ENCODE measurements at places on chromosomes 1 and 21.
A peak's percentile ranks its signal among the peaks of the same experiment; 100 is the strongest.

DNA sequence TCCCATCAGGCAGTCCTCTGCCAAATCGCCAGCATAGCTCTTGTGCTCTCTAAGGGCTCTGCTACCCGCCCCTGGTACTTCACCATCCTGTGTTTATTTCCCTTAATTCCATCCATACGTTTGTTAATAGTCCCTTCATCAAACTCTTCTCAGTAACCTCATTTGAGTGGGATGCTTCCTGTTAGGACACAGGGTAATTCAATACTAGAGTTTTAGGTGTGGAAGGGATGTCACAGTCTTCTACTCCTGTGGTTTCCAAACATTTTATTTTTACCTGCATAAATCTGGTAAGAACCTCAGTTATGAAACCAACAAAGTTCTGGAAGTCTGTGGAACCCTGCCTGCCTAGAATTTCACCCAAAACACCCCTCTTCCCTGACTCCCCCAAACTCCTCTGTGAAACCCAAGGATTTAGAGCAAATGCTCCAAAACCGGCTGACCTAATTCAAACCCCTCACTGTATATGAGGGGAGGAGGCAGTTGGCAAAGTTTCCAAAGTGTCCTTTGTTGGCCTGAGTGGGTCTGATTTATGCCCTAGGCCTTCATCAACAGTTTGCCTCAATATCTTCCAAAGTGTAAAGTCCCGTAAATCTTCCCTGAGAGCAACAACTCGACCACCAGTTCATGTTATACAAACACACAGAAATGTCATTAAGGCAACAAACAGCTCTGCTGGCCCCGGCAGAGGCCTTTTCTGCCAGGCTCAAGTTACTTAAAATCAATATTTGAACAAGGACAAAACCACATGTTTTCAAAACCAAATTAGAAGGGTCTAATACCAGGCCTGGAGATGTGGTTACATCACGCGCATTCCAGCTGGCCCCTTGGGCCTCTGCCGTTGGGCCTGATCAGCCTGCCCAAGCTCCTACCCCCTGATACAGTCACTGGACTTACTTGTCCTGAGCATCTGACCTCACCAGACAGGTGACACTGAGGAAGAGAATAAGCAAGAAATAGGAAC is 82.4 kb upstream of the FGGY start:
- DNase-seq, result no peak

DNA sequence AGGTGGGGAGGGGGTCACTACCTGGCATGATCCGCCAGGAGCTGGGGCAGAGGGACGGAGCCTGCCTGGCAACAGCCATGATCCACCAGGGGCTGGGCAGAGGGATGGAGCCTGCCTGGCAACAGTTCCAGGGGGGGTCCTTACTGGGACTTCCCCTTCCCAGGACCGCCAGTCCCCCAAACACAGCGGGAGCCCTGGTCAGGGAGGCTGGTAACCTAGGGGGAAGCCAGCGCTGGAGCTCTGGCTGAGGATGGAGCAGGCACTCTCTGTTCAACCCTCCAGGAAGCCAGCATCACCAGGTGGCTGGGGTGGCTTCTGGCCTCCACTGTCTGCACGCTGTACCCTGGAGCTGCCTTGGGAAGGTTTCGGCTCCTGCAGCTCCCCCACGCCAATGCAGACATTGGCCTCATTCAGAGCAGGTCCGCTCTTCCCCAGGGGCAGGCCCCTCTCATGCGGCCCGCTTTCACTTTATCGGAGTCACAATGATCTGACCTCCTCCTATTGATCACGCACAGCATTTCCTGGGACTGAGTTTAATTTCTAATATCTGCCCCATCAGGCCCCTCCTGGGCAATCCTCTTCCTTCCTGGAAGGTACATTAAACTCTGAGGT is 68.4 kb upstream of the ABCG1 start:
- no peak for DNase-seq

- no peak for DNase-seq
These were observed 24.2 kb upstream of the CTPS1 start for GRCh38 chr1:40955266-40955665.

GRCh38 chr1:156839426-156840109 is 19.3 kb downstream of the INSRR start:
- DNase-seq, result no peak

DNA sequence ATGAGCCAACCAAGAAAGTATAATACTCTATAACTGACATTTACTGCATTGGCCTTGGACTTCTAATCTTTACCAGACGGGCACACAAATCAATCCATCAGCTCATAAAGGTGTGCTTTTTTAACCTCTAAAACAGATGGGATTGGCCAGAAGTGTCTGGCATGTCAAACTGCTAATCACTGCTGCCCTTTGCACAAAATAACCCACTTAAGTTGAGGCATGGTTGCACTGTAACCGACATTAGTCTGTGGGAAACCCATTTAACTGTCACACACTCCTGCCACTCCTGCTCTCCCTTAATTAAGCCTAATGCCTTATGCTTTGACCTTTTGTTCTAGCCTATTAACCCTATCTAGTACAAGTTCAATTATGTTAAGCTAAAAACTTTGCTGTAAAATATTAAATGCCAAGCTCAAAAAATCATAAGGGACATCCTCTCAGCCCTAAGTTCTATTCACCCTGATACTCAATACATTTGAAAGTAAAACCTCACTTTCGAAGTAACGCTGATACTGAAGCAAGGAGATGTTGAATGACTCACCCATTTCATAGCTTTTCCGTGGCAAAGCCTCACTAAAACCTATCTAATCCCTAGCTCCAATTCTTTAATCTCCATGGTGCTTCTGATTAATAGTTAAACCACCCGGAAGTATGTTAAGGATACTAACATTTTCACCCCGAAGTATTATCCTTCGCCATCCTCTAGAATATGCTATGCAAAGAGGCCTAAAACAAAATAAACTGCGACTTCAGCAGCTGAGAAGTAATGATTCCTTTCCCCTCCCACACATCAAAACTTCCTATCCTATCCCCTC is 12.9 kb downstream of the NRIP1 start:
- DNase-seq, result no peak

DNA sequence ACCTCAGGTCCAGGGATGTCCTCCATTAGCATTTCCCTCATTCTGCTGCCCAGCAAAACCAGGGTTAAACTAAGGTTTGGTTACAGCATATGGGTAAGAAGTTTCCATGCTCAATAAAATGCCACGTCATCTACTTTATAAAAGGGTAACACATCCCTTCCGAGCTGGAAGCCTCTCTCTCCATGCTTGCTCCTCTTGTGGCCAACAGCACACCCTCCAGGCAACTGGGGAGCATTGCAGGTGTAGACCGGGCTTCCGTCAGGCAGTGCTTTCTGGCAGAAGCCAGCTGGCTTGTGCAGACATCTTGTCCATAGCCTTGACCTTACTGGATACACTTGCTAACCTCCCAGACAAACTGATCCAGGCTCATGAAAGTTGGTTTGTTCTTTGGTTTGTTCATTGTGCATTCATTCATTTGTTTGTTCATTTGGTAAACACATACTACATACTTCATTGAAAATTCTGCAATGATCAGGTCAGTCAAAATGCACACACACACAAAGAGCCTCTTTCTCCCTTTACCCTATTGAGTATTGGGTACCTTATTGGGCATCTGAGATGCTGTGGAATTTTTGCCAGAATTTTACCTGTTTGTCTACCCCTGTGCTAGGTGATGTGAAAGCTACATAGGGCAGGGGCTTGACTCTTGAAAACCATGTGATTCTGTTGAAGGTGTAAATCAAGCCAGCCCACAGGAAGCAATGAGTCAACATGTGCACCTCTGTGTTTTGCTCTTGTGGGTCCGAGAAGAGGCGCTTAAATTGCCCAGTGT is 422.8 kb downstream of the CAMTA1 start:
- peak; percentile 51 for DNase-seq

- no peak for DNase-seq
These were observed 470.4 kb upstream of the USP24 start for GRCh38 chr1:55685560-55685959.

GRCh38 chr1:151326619-151327222 is 495 bp downstream of the PI4KB start:
- DNase-seq, result peak; percentile 70

GRCh38 chr1:173925306-173926242 is 8.4 kb upstream of the SERPINC1 start:
- no peak for DNase-seq

DNA sequence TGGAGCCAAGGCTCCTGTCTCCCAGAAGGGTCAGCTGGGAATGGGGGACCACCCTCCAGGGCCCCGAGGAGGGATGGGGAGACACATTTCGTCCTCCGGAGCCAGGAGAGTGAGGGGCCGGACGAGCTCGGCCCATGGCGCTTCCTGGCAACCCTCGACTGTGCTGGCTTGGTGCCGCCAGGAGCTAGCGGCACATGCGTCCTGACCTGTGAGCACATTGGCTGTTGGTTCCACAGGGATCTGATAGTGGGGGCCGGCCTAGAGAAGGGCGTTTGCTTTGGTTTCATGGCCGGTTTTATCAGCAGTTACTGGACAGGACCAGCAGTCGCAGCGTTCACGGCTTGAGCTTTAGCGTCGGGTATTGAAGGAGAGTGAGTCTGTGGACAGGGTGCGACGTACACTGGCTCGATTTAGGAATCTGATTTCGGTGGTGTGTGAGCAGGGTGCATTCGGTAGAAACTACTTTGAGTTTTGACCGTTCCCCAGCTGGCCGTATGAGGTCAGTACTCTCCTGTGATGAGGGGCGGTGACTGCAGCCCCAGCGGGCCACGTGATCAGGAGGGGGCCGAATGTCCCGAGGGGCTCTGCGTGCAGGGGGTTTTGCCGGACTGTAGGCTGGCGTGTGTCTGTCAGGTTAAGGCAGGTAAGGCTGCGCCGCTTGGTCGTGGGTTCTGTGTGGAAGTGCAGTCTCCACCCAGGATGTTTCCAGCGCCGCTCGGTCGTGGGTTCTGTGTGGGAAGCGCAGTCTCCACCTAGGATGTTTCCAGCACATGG is 18.7 kb downstream of the FAAP20 start:
- DNase-seq, result no peak

- peak; percentile 85 for DNase-seq
These were observed 20.8 kb upstream of the MACF1 start for GRCh38 chr1:39183503-39184353.

GRCh38 chr1:47951545-47952235 is 45.5 kb downstream of the TRABD2B start:
- DNase-seq, result no peak

DNA sequence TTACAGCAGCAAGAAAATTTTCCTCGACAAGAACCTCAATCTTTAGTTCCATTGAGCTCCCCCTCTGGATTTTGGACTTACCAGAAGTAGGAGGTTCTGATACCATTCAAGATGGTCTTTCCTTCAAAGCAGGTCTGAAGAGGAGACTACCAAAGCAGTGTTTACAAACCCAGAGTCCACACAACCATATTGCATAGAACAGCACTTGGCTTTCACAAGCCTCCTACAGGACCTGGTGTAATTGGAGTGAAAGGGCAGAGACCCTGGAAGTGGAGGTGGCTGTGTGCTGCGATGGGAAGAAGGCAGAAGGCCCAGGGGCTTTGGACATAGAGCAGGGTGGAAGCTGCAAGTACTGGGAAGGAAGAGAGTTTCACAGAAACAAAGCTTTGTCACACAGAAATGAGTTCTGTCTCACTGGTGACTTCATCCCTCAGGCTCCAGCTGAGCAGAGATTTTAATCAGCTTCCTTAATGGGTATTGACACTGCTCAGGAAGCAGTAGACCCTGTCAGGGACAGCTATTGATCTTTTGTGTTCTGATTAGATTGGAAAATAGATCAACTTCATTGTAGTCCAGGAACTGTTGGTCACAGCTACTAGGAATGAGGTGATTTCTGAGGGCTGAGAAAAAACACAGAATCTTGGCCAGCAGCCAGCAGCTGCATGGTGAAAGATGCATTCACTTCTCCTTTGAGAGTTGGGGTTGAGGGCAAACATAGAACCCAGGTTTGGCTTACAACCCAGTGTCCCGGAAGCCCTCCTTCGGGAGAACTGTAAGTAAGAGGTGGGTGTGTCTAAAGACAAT is 124.0 kb downstream of the SYT2 start:
- no peak for DNase-seq

DNA sequence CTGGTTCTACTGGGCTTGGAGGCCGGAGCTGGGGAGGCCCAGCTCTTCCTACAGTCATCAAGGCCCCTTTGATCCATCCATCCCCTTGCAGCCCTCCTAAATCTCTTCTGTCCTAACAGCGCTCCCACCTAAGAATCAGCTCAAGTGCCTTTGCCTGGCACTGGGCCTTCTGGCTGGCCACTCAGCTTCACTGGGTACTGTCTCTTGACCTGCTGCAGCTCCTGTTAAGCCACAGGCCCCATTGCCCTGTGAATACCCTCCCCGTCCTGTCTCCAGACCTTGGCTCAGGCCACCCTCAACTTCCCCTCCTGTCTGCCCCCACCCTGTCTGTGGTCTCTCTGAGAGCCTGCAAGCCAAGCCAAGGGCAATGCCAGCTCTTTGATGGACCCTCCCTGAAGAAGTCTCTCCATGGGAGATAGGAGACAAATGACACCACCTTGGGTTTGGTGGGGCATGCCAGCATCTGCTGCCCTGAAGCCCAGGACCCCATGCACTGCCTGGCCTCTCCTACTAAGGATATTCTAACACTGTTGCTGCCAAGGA is 27.3 kb downstream of the FAM151A start:
- no peak for DNase-seq

DNA sequence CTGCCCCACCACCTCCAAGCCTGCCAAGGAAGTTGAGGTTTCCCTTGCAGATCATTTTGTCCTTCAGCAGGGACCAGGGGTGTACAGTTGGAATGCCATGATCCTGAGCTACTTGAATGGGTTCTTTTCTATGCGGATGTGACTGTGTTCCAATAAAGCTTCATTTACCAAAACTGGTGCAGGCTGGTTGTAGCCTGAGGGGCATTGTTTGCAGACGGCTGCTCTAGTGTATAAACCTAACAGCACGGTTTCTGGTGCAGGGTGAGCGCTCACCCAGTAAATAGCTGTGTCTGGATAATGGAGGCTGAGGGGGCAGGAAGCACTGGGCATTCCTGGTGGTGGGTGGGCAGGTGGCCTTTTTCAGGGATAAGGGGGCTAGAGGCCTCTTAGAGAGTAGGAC is 72.7 kb upstream of the ACTL8 start:
- no peak for DNase-seq

DNA sequence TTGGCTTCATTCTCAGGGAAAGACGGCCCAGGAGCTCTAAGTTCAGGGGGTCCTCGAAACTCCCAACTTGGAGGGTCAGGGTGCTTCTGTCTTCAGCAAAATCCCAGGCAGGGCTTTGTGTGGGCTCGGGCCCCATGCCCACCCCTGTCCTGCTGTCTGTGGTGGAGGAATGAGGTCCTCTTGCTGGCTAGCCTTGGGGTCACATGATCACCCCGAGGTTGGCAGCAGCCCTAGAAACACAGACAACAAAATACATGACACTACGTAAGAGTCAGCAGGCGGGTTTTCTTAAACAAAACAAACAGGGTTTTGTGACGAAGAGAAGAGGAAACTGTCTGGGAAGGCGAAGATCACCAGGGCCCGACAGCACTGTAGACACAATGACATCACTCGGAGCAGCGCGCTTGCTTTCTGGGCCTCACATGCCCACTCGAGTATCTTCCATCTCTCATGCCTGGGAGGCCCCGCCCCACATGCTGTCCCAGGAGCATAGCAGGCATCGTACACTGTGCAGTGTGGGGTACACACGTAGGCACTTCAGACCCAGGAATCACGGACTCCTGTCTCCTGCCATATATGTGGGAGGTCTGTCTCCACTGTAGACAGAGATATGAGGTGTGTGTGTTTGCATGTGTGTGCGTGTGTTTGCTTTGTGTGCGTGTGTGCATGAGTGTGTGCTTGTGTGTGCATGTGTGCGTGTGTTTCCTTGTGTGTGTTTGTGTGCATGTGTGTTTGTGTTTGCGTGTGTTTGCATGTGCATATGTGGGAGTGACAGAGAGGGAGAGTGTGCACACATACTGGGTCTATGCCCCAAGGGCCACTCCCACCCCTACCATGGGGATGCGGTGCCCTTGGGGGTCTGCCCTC is 94.7 kb downstream of the SIK1 start:
- DNase-seq, result no peak
